ENCODE measurements at places on chromosomes 13 and 19. TPM values are rescaled to one million over a fixed set of nuclear protein-coding genes. Genes with fewer than 3 reads are reported as not detected.

The IZUMO2 gene
- total RNA-seq: not detected

The DMKN gene
- total RNA-seq: 21.5 TPM

The SEMA6B gene
- 98.1 TPM for total RNA-seq

The FRY gene
- 90.2 TPM for total RNA-seq

The ZNF568 gene
- 24.0 TPM for total RNA-seq

The B9D2 gene
- 6.1 TPM for total RNA-seq

The CD22 gene
- total RNA-seq: 39.6 TPM

The ZNF628 gene
- total RNA-seq: 4.5 TPM

The BCL2L12 gene
- 4.3 TPM for total RNA-seq

The ATP7B gene
- 14.2 TPM for total RNA-seq

The PABPC3 gene
- total RNA-seq: 0.56 TPM

The ZNF146 gene
- 70.9 TPM for total RNA-seq

The MPND gene
- 34.7 TPM for total RNA-seq

The CATSPERD gene
- not detected for total RNA-seq

The ANGPTL4 gene
- total RNA-seq: 34.7 TPM

The GATAD2A gene
- total RNA-seq: 37.1 TPM

The RNF113B gene
- total RNA-seq: not detected

The ZNF121 gene
- total RNA-seq: 26.9 TPM

The MEIS3 gene
- 56.6 TPM for total RNA-seq

The SRRM5 gene
- 0.91 TPM for total RNA-seq

The MISP gene
- total RNA-seq: not detected

The F2RL3 gene
- 0.16 TPM for total RNA-seq

The SIGLECL1 gene
- total RNA-seq: not detected

The CFD gene
- 1.4 TPM for total RNA-seq

The ADGRE2 gene
- total RNA-seq: 2.2 TPM

The FAM124A gene
- 49.6 TPM for total RNA-seq

The ITGBL1 gene
- 1.8 TPM for total RNA-seq

The SLAIN1 gene
- 200 TPM for total RNA-seq

The GSX1 gene
- not detected for total RNA-seq

The MYDGF gene
- total RNA-seq: 27.8 TPM

The CEACAM4 gene
- total RNA-seq: not detected

The KCNN1 gene
- total RNA-seq: 63.8 TPM

The KIR3DL1 gene
- total RNA-seq: not detected

The CD209 gene
- 3.1 TPM for total RNA-seq

The KLK5 gene
- 0.29 TPM for total RNA-seq

The CLEC11A gene
- total RNA-seq: 8.2 TPM

The PGLYRP1 gene
- not detected for total RNA-seq

The EPS8L1 gene
- total RNA-seq: 1.6 TPM

The BAX gene
- 31.4 TPM for total RNA-seq

The GPR4 gene
- total RNA-seq: 9.4 TPM

The FXYD7 gene
- 208 TPM for total RNA-seq

The ZMYM2 gene
- 145 TPM for total RNA-seq

The ETV2 gene
- total RNA-seq: not detected

The FAM187B gene
- not detected for total RNA-seq

The DDX39A gene
- total RNA-seq: 26.3 TPM

The PSG1 gene
- not detected for total RNA-seq

The PRX gene
- total RNA-seq: 4.7 TPM

The NLRP9 gene
- total RNA-seq: not detected

The AMER2 gene
- total RNA-seq: 150 TPM

The ARHGEF7 gene
- total RNA-seq: 253 TPM

The RDH13 gene
- 27.4 TPM for total RNA-seq

The WDR62 gene
- total RNA-seq: 0.99 TPM

The FEM1A gene
- 15.8 TPM for total RNA-seq

The OLFM4 gene
- total RNA-seq: 1.6 TPM

The ZNF284 gene
- 4.8 TPM for total RNA-seq

The PLA2G4C gene
- total RNA-seq: 89.8 TPM
